ENCODE measurements at places on chromosomes 12 and 14.

DNA sequence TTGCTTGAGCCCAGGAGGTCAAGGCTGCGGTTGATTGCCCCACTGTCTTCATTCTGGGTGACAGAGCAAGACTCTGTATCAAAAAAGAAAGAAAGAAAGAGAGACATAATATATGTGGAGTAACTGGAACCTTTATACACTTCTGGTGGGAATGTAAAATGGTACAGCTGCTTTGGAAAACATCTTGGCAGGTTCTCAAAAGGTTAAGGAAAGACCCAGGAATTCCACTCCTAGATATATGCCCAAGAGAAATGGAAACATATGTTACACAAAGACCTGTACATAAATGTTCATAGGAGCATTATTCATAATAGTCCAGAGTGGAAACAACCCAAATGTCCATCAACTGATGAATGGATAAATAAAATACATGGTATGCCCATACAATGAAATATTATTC is 7.2 kb downstream of the RBMS2 start:
- DNase-seq = no peak

GRCh38 chr12:66607147-66607546 is 71.7 kb downstream of the GRIP1 start:
- DNase-seq = no peak

DNA sequence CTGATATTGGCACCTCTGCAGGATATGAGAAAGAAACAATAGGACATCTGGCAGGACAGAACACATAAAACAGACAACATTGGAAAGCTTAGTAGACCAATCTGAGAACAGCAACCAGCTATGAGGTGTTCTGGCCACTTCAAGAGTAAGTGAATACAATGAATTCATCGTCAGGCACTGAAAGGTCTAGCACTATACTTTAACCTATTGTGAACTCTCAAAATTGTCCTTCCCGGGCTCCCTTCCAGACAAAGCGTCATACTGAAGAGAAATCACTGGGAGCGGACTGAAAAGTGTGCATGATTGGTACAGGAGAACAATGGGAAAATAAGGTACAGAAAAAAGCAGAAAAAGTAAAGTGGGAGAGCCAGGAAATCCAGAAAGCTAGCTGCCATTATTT is 75.8 kb downstream of the LRP6 start:
- DNase-seq = no peak

DNA sequence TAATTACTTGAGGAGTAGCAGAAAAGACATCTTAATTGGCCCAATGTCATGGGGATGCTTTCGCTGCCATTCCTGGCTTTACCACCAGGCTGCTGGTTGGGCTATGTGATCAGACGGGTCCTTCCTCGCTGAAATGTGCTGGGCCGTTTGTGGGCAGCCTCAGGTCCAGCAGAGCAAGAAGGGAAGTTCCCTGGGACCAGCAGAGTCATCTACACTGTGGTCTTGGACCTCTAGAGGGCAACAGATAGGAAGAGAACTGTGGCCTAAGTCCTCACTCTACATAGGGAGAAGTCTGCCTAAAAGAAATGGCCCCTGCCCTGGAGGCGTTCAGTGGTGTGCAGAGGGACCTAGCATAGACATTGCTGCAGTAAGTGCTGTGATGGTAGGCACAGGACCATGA is 10.9 kb downstream of the EVL start:
- DNase-seq = no peak

GRCh38 chr12:46677749-46678148 is 148.0 kb downstream of the SLC38A4 start:
- no peak for DNase-seq

DNA sequence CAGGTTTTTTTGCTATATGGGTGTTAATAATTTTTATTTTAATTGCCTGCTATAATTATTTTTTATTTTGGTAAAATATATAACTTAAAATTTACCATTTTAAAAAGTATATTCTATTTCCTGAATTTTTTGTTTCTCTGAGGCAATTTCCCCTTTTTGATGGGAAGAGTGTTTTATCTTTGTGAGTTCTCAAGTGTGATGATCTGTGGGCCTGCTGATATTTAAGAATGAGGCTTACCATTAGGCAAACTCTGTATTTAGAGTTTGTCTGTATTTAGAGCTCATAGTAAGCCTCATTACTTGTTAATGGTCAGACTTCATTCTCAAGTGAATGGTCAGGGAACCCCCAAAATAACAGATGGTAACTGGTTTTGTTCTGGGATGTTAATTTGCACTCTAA is 48.0 kb downstream of the WNK1 start:
- no peak for DNase-seq

DNA sequence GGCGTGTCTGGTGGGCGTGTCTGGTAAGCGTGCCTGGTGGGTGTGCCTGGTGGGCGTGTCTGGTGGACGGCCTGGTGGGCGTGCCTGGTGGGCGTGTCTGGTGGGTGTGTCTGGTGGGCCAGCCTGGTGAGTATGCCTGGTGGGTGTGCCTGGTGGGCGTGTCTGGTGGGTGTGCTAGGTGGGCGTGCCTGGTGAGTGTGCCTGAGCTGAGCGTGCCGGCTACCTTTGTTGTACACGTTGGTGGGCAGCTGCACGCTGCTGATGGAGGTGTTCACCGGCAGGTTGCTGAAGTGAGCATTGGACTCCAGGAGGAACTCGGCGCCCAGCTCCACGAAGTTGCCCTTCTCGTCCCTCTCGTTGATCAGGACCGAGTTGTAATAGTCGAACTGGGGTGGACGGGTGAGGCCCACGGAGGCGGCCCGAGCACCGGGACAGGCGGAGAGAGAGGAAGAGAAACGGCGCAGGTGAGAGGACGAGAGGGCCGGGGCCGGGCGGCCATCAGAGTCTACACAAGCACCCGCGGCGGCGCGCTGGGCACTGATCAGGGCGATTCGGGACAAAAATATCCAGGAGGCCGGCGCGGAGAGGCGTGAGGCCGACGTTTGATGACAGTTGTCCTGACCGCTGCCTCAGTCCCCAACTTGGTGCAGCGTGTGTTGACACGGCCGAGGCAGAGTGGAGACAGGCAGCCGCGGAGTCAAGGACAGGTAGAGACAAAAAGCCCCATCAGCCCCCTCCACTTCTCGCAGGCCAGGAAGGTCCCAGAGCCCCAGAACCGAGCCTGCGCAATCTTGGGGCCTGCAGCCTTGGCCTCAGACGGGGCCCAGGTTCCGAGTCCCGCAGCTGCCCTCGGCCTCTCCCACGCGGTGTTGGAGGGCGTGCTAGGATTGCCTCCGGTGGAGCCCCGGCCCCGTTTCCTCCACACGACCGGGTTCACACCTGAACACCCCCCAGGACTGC is 10.5 kb downstream of the CACNA2D4 start:
- DNase-seq = no peak

- DNase-seq = no peak
Observed at GRCh38 chr14:59363531-59364226, 101.5 kb downstream of the GPR135 start.

- peak; percentile 46 for DNase-seq
Observed at GRCh38 chr14:103562179-103562428, 353 bp downstream of the BAG5 start.

- no peak for DNase-seq
Observed at GRCh38 chr12:65631621-65632111, 192.6 kb upstream of the HMGA2 start.

DNA sequence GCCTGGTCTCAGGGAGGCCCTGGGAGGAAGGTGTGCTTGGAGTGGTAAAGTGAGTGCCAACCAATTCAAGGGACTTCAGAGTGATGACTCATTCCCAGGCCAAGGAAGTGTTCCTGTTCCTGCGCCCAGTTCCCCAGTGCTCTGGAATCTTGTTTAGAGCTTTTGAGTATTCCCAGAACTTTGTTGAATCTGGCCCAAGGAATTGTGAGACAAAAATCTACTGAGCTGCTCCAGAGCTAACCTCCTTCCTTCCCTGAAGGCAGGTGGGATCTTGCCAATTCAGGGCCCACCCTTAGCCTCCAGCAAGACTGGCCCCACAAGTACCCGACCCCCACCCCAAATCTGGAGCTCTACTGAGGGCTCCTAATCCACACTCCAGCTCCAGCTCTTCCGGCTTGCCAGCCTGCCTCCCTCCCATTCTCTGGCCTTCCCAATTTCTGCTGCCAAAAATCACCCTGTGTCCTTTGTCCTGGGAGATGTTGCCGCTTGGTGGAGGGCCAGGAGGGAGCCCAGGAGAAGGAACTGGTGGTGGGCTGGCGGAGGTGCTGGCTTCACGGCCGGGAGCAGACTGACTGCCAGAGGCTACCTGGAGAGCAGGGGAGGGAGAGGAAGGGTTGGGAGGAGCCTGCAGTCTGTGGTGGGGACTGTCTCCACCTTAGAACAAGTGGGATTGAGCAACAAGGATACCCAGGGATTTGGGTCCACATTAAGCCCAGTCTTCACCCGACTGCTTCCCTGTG is 2.0 kb upstream of the ATN1 start:
- DNase-seq = no peak

GRCh38 chr12:1587927-1588574 is 6.3 kb downstream of the FBXL14 start:
- DNase-seq = no peak

DNA sequence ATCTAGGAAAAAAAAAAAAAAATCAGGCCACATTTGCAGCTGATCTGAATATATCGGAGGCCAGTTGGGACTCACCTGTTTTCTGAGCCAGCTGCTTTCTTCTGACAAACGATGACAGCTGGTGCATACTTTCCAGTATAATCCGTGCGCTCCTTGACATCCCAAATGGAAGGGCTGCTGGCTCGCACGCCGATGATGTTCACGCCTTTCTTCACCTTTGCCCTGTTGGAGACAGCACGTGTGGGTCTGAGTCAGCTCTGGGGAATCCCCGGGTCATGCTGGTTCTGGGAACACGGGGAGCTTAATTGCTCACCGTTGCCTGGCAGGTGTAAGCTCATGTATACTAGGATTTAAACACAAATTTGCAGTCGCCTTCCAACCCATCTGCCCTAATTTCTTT is 372.8 kb downstream of the TMEM132D start:
- peak; percentile 62 for DNase-seq

Data from COR-L47 (cell line).